ENCODE measurements at places on chromosomes 1 and 21.

GRCh38 chr1:154884869-154885701 lies 15.0 kb upstream of the KCNN3 start:
- no peak for DNase-seq

GRCh38 chr1:7478809-7479499 lies 292.1 kb upstream of the VAMP3 start:
- no peak for DNase-seq

DNA sequence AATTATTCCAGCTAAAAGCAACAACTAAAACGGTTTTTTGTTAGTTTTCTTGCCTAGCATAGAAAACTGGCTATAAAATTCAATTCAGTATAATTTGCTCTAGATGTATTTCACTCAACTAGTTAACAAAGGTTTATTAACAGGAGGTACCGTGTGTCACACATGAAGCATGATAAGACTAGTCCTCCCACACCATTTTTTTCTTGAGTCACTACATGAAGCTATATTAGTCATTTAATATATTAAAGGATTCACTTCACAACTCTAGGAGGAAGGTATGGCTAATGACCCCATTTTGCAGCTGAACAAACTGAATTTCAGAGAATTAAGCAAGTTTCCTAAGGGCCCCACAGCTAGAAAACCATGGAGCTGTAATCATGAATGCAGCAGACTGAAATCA lies 307.8 kb upstream of the USP25 start:
- no peak for DNase-seq

DNA sequence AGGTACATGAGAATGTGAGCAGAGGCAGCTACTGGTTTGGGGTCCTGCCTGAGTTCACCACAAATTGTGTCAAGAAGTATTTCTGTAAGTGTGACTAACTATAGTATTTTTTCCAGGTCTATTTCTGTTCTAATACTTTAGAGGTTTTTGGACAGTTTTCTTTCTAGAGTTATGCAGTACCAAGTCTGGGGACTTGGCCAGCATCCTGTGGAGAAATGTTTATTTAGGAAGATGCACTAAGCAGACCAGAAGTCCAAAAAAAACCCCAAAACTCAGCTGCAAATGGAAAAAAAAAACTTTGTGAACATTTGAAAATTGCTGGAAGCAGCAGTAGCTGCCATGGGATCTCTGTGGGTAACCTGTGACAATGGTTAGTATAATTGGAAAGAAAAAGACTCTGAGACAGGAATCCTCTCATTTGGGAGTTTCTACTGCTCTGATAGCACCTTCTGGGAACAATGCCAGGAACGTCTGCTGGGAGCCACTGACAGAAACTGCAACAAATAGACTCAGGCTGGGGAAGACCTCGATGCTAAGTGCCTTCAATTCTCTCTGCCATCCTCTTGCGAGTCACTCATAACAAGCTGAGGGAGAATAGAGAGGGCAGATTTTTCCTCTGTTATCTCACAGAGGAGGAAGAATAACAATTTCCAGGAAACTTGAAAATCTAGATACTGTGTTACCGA lies 37.6 kb downstream of the OR10R2 start:
- no peak for DNase-seq

DNA sequence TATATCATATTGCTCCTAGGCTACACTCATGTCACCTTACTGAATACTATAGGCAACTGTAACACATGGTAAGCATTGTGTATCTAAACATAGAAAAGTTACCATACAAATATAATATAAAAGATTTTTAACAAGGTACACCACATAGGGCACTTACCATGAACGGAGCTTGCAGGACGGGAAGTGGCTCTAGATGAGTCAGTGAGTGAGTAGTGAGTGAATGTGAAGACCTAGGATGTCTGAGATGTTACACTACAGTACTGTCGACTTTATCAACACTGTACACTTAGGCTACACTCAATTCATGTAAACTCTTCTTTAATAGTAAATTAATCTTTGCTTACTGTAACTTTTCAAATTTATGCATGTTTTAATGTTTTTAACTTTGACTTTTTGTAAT lies 81.0 kb upstream of the PLD5 start:
- DNase-seq, result no peak

- no peak for DNase-seq
Observed at GRCh38 chr1:193614817-193615216, 428.4 kb upstream of the B3GALT2 start.

DNA sequence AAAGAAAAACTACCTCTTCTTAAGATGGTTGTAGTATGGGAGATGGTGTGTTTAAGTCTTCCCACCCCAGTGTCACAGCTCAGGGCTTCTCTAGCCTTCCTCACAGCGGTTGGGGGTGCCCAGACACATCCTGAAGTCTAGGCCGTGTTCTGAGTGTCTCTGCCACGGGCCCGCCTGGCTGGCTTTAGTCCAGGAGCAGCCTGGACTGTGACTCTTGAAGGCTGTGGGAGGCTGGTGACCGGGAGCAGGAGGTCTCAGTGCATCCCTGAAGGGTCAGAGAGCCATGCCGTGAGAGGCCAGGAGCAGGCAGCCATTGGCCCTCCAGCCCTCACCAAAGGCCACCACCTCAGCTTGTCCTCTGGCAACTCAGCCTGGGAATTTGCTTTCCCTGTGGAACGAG lies 4.5 kb downstream of the EPHX1 start:
- no peak for DNase-seq

- DNase-seq, result no peak
Observed at GRCh38 chr21:38774152-38774551, 31.6 kb upstream of the ETS2 start.

DNA sequence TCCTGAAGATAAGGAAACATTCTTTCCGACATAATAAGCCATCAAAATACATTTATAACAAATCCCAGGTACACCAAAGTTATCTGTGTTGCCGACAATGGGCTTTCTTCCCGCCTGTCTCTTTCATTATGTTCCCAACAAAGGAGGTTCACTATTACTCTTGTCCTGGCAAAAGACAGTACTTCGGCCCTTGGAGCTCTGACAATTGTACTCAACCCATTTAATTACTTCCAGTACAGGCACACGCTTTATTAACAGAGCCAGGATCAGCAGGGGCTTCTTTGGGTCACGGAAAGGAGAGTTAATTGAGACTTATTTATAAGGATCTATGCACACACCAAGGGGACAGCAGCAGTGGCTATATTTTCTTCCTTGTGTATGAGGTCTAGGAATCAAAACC lies 46.6 kb upstream of the DUSP10 start:
- DNase-seq, result no peak

GRCh38 chr1:31315902-31316301 lies 19.1 kb downstream of the ZCCHC17 start:
- DNase-seq, result no peak

DNA sequence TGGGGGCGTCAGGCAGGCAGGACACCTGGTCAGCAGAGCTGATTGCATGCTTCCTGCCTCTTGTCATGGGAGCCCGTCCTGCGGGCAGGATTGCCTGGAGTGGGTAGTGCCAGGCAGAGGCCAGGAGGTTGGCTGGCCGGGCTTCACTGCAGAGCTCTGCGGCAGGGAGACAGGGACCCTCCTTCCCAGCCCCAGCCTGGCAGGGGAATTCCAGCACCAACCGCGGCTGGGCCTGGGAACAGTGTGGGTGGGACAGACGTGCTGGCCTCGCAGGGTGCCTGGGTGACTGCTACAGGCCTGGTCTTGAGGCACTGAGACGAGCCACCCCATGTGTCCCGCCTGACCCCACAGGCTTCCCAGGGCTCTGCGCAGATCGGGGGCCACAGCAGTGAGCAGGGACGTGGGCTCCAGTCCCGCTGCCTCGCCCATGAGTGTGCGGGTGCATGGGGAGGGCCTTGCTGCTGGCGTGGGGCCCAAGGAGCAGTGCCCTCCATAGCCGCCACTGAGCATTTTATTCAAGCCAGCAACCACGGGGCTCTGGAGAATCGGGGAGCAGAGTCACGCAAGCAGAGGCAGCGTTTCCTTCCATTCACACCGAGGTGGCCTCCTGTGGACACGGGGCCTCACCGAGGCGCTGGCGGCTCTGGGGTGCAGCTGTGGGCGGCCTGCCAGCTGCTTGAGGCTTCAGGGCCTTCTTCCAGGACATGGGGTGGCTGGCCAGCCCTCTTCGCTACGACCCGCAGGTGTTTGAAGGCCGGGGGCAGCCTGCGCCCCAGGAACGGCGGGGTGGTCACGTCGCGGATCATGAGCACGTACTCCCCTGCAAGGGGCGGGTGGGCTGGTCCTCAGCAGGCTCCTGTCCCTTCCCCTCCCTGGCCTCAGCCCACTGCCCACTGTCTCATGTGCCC lies 70.3 kb downstream of the MORN1 start:
- no peak for DNase-seq

GRCh38 chr1:53552146-53552861 lies 93.1 kb downstream of the DMRTB1 start:
- DNase-seq, result no peak

DNA sequence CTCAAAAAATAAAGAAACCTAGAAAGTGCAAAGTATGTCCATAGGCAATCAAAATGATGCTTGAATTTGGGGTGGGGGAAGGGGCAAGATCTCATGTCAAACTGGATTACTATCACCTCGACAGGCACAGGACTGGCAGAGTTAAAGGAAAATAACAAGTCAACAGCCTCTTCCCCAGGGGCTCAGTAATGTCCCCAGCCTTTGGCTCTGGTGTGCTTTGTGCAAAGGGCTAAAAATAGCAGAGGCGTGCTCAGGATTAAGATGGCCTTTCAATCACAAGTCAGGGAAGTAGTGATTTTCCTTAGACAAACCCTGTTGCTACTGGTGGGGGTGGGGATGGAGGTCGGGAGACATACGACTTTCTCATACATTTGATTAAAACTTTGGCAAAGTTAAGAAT lies 63.5 kb upstream of the OLIG2 start:
- no peak for DNase-seq

DNA sequence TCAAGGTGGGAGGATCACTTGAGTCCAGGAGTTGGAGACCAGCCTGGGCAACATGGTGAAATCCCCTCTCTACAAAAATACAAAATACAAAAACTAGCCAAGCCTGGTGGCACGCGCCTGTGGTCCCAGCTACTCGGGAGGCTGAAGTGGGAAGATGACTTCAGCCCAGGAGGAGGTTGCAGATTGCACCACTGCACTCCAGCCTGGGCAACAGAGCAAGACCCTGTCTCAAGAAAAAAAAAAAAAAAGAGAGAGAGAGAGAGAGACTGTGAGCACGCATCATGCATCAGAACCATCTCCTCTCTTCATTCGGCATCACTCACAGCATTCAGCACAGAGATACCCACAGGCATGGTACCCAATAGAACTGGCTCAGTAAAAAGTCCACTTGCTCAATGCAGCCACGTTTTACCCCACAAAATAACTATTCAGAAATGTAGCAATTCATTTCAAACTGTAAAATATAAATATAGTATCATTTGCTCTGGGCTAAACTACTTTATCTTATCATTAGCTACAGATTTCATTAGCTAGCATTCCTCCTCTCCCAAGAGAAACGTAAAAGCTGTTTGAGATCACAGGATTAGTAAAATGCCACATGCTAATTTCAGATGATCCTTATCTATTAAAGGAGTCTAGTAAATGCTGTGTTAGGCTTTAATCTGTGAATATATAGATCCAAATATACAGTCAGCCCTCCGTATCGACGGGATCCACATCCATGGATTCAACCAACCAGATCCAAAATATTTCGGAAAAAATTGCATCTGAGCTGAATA lies 11.7 kb downstream of the LBR start:
- no peak for DNase-seq

DNA sequence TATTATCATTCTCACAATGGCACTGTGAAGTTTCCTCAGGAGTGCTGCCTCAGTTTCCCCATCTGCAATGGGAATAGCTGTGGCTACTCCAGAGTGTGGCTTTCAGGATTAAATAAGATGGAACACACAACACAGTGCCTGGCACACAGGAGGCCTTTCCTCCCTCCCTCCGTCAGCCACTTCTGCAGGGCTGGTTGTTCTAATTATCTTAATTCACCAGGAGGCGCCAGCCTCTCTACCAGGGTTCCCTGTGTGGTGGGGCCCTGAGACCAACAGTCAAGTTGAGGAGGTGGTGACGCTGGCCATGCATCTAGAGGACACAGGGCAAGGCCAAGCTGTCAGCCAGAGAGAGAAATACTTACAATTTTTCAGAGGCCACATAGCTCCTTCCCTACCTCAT lies 6.3 kb upstream of the FOXO6 start:
- DNase-seq, result no peak

GRCh38 chr1:61084491-61085031 lies 2.2 kb downstream of the NFIA start:
- DNase-seq, result no peak

- DNase-seq, result no peak
Observed at GRCh38 chr21:36948686-36949085, 17.8 kb downstream of the HLCS start.
